ENCODE measurements at places on chromosomes 1 and 21.

DNA sequence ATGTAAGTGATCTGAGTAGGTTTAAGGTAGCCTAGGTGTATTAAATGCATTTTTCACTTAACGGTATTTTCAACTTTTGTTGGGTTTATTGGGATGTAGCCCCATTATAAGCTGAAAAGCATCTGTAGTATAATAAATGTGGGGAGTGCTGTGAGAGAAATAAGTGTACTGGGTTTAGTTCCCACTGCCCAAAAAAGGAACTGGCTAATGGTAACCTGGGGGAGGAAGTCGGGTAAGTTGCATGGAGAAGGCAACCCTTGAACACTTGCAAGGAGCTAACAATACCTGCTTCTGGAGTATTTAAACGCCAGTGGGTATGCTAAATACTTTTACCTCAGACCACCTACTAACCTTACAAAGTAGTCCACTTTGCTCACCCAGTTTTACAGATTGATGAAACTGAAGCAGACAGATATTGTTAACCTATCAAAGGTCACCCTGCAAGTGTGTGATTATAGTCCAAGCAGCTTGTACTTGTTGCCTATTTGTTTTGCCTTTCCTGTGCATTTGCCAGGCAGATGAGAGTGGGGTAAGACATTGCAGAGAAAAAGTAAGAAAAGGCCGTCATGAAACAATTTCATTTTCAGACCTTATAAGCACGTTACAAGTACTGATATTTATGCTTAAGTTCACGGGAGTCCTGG is 7.6 kb upstream of the SHISA4 start:
- no peaks in the 10 kb centered on the region for H3K36me3 ChIP-seq
- no peak overlapping the region for H3K4me3 ChIP-seq
- H3K27me3 ChIP-seq, result no peaks in the 10 kb centered on the region

GRCh38 chr1:234725177-234726132 is 115.5 kb upstream of the IRF2BP2 start:
- DNase-seq, result peak; percentile 24
- peak overlapping the region; percentile 50 for H3K4me3 ChIP-seq
- peak overlapping the region; percentile 99 for H3K27ac ChIP-seq

DNA sequence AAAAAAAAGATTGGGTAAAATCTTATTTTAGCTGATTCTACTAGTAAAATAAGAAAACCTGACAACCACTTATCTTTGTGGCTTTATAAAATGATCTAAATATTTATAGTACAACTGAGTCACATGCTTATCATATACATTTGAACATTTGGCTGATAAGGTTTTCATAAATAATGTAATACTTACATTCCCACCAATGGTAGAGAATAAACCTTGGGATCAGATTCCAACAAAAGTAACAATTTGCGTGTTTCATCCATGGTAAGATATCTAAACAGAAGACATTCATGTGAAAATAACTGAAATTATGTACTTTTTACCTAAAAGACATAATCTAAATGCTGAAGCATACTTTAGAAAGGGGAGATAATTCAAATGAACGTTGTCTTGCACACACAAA is 18.4 kb downstream of the STIL start:
- no peaks in the 10 kb centered on the region for H3K4me1 ChIP-seq
- no peak for DNase-seq
- no peak overlapping the region for H3K4me3 ChIP-seq
- no peaks in the 10 kb centered on the region for H3K27me3 ChIP-seq

DNA sequence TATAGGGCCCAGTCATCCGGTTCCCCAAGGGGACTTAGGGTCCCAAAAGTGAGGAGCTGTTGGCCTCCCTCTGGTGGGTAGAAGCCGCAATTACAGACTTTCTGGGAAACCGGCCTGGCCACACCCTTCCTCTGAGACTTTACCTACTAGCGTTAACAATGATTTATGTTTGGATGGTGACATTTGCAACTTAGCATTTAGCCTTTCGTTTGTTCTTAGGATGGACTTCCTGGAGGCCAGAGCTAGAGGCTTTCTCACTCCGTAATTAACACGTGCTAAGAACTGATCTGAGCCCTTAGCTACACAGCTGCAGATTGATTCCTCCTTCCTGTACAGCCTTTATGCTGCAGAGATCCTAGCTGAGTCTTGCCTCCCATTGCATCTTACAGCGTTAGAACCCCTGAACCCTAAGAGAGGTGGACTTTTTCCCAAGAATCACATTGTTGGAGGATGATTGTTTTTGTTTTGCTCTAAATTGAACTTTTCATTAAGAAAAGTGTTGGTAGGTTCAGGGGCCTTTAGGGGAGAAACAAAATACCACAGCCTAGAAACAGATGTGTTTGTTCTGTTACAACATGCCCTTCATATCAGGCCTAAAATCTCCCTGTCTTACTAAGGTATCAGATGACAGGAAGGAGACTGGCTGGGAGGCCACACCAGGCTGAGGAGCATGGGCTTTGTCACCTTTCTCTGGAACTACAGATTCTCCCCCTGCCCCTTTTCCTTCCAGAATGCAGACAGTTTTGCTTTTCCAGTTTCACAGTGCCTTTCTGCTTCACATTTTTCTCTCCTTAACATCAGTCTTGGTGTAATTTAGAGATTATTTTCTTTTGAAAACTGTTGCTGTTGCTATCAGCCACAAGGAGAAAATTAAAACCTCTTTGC is 1.9 kb downstream of the S100A11 start:
- peak; percentile 90 for DNase-seq
- peaks cover 33% of the 10 kb centered on the region for H3K4me1 ChIP-seq
- H3K27ac ChIP-seq, result peak overlapping the region; percentile 90
- peak overlapping the region; percentile 77 for H3K4me3 ChIP-seq
- peaks cover 34% of the 10 kb centered on the region for H3K36me3 ChIP-seq

DNA sequence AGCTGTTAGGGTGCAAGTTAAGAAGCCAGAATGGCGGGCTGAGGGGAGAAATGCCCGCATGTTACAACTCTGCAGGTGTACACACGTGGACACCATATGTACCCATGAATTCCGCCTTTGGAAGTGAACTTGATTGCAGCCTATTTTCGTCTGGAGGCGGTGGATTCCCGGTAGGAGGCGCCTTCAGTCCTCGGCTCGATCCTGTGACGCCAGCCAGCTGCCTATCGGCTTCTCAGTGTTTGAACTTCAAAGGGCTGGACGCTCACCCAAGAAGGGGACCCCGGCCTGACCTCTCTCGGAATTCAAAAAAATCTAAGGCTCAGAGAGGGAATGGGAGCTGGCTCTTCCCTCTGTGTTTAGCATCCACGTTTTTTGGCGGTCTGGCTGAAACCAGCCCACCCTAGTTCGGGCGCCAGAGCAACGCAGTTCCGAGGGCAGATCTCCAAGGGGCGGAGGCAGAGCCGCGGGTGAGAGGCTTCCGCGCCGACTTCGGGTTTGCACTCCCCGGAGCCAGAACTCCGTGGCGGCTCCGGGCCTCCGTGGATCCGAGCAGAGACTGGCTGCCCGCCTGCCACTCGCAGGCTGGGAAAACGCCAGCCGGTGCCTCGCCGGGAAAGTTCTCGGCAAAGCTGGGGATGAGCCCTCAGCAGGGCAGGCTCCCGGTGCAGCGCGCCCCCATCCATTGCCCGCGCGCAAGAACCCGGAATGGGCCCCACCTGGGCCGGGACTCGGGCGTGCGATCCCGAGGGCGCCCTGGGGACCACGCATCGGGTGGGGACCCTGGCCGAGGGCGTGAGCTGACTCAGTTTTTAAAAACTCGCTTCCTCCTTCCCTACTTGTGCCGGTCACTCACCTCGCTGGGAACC is 996 bp upstream of the TMEM51 start:
- no peaks in the 10 kb centered on the region for H3K27me3 ChIP-seq
- DNase-seq, result peak; percentile 89
- peak overlapping the region; percentile 67 for H3K27ac ChIP-seq
- peak overlapping the region; percentile 76 for H3K4me3 ChIP-seq
